Stimulated activated effector memory CD8-positive, alpha-beta T cell treated with anti-CD3 and anti-CD28 coated beads, Interleukin-12 subunit alpha, Interleukin-12 subunit beta, amount 100 ng/mL, for 72 hours (primary cell): ENCODE measurements at places on chromosomes 11 and 22.
A peak's percentile ranks its signal among the peaks of the same experiment; 100 is the strongest.

GRCh38 chr22:36583546-36583945 is 54.6 kb upstream of the EIF3D start:
- no peak for DNase-seq

GRCh38 chr11:11589437-11589836 is 32.4 kb downstream of the GALNT18 start:
- no peak for DNase-seq

DNA sequence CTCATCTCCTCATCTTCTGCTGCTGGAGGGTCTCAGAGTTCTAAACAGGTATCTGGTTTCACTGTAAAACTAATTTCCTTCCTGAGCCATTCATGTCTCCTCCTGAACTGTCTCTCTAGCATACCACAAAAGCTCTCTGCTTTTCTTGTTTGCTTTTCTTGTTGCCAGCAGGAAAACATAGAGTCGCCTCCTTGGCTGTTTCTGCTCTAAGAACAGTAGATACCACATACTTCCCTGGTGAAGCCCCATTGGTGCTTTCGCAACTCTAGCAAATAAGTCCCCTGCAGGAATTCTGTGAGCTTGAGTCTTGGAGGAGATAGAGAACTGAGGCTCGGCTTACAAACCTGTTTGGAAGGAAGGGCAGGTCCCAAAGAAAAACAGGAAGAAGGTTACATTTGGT is 7.0 kb downstream of the DIXDC1 start:
- no peak for DNase-seq

- DNase-seq, result no peak
Measured at GRCh38 chr22:23414727-23415489, 165.2 kb downstream of the IGLL1 start.

DNA sequence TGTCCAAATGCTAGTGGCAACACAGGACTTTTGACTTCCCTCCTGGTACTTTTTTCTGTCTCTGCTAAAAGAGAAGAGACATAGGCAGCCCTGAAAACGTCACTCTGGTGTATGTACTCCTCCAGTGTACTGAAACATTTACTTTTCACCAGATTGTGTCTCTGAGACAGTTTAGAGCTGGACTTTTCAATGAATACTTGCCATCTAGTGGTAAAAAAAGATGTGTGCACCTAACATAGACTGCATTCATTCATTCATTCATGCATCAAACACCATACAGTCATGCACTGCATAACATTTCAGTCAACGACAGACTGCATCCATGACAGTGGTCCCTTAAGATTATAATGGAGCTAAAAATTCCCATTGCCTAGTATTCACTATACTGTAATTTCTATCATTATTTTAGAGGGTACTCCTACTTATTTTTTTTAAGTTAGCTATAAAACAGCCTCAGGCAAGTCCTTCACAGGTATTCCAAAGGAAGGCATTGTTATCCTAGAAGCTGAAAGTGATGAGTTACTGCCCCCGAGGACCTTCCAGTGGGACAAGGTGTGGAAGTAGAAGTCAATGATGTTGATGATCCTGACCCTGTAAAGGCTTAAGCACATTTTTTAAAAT is 186.2 kb downstream of the SPON1 start:
- no peak for DNase-seq

GRCh38 chr11:123580557-123581275 is 73.7 kb downstream of the SCN3B start:
- peak; percentile 42 for DNase-seq

- no peak for DNase-seq
Measured at GRCh38 chr11:112795142-112795815, 165.9 kb upstream of the NCAM1 start.

DNA sequence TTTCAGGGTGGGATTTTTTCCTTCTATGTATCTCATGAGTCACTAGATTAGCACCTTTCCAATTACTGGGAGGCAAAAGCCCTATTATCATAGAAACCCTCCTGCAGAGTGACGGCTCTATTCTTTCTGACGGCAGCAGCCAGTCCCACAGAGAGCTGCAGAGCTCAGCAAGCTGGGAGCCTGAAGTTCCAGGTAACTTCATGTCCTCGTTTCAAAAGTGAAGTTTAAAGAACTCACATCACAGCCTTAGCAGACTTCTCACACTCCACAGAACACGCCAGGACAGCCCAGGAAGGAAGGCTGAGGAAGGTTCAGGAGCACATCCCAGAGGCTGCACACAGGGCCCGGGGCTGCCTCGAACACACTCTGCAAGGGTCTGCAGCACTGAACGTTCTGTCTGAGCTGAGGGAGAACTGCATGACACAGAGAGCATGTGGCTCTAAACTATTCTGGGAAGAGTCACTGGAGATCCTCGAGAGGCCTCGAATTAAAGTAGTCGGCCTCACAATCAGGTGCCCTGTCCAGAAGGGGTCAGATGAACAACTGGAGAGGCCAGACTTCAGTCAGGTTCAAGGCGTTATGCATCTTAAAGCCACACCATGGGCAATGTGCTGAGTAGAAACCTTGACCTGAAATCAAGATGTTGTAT is 104.2 kb upstream of the DRD2 start:
- DNase-seq, result no peak

DNA sequence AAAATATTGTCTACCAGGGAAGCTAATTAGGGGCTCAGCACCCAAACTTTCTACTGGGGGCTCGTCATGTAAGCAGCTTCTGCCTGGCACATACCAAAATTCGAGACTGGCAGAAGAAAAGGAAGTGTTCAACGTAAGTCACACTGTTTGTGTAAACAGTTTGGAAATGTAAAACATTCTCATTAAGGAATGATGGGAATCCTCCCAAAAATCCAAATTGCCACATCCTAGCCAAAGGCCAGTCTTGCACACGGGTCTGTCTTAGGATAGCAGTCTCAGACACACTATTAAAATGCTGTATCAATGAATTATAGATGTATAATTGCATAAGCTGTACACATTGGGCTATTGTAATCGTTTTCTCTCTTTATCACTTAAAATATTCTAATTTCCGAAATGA is 28.9 kb downstream of the CUL5 start:
- no peak for DNase-seq

GRCh38 chr11:27201454-27202302 is 161.1 kb downstream of the BBOX1 start:
- DNase-seq, result no peak

- DNase-seq, result no peak
Measured at GRCh38 chr11:6587360-6587953, 16.0 kb downstream of the RRP8 start.

- no peak for DNase-seq
Measured at GRCh38 chr22:35506259-35506570, 34.4 kb upstream of the RASD2 start.

DNA sequence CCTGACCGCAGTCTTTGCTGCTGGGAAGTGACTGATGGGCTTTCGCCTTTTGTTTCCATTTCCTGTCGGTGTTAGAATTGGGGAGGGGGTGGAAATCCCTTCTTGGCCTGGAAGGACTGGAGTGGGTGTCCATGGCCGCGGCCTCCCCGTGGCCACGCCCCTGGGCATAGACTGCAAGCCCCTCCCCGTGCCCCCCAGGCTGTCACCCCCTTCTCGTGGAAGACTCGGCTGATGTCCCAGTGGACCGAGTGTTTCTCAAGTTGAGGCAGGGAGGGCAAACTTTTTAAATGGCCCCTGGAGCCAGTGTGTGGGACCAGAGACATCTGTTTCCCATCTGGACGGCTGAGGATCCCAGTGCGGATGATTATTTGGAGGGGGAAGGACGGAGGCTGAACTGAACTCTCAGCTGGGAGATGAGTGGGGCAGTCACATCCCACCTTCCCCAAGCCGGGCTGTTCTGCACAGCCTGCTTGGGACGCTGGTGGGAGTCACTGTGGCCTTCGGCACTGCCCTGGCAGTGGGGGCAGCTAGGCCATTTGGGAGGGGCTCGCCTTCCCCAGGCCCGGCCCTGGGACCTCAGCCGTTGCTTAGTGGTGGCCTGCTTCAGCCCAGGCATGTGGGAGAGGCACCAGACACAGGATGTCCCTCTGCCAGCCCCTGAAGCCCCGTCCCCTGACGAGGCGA is 1.6 kb downstream of the CD81 start:
- DNase-seq, result no peak

DNA sequence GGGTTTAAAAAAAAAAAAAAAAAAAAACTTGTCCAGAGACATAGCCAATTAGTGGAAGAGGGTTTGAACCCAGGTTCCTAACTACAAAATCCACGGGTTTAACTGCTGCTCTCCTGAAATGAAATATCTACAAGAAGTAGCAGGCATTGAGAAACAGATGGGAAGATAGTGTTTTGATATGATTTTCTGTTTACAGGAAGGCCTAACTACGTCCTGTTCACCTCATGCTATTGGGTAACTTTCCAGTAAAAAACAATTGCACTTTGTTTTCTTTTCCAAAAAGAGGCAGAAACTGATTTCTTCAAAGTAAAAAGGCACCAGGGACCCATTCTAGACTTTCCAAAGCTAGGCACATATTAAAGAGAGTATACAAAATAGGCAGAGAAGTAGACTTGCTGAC is 5.9 kb upstream of the C11orf91 start:
- DNase-seq, result no peak

GRCh38 chr22:46008291-46008690 is 31.3 kb upstream of the WNT7B start:
- no peak for DNase-seq

DNA sequence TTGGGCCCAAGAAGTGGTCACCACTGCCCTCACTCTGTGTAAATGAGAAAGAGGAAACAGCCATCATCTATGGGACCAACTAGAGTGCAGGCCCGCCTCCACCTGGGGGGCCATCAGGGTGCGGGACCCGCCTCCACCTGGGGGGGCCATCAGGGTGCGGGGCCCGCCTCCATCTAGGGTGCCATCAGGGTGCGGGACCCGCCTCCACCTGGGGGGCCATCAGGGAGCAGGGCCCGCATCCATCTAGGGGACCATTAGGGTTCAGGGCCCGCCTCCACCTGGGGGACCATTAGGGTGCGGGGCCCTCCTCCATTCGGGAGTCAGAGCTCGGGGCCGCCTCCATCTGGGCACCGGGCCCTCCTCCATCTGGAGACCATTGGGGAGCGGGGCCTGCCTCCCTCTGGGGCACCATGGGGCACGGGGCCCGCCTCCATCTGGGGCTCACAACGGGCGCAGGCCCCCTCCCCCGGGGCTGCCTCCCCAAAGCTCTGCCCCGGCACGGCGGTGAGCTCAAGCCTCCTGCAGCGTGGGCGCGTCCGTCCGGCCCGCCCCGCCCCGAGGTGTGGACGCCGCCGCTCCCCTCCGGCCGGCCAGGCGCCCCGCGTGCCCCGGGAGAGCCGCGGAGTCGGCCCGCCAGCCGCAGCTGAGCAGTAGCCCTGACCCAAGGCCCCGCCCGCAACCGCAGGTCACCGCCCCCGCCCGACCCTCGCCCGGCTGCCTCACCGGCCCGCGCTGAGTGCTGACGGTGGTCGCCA is 512 bp downstream of the TOLLIP start:
- DNase-seq, result no peak

DNA sequence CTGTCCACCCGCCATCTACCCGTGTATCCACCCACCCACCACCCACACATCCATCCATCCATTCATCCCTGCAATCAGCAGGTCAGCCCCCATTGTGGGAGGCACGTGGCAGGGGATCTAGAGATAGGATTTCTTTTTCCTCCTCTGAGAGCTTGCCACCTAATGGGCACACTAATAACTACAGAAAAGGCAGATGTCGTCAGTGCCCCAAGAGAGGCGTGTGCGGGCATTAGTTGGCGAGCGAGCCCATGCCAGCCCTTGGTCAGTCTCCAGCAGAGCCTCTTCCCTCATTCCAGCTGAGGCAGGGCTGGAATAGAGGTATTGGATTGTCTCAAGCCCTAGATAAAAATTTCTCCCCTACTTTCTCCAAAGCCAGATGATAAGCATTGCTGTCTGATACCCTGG is 9.7 kb downstream of the USP2 start:
- DNase-seq, result no peak

DNA sequence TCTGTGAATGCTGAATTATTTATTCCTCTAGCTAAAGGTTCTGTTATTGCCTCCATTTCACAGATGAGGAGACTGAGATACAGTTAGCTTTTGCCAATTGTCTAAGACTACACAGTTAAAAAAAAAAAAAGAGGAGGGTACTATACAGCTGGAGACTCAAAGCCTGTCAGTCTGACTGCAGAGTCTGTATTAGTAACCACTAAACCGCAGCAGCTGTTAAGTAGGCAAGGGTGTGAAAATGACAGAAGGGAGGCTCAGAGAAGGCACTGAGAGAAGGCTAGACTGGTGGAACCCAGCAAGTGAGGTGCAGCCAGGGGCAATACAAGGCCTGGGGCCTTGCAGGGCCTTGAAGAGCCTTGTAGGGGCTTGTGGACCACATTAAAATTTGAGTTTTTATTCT is 181.2 kb downstream of the CSNK2A3 start:
- DNase-seq, result peak; percentile 51

GRCh38 chr11:126993599-126993998 is 7.0 kb downstream of the KIRREL3 start:
- DNase-seq, result no peak

DNA sequence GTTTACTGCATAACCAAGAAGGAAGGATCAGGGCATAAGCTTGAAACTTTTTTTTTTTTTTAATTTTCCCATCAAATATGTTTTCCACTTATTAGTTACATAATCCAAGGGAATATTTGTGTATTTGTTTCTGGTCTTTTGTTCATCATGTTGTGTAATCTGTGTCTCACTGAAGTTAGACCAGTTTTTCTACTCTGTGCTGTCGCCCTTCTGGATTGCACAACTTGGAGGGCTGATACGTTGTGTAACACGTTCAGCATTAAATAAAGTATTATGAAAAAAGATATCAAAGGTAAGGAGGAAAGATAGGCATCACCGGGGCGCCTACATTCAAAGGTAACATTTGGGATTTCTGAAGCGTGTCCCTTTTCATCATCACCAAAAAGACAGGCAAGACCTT is 3.3 kb upstream of the E2F8 start:
- DNase-seq, result no peak

DNA sequence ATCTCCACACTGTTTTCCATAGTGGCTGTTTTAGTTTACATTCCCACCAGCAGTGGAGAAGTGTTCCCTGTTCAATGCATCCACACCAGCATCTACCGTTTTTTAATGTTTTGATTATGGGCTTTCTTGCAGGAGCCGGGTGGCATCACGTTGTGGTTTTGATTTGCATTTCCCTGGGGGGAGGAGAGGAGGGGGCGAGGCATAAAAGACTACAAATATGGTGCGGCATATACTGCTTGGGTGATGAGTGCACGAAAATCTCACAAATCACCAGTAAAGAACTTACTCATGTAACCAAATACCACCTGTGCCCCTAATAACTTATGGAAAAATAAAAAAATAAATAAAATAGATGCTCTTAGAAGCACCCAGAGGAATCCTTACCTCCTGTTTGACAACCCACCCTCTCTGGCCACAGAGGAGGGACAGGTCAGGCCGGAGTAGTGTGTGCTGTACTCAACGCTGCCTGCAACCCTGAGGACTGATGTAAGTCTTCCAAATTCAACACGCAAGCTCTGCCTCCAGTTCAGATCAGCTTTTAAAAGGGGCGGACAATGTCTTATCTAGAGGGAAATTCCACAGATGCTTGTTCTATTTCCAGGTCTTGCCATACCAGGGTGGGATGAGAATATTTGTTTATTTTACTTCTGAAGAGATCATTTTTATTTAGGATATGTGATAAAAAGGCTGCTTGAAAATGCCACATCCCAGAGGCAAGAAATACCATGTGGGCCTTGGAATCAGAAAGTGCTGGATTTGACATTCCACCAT is 329.6 kb upstream of the B3GAT1 start:
- DNase-seq, result no peak

GRCh38 chr22:47654922-47655491 is 892.6 kb downstream of the TBC1D22A start:
- no peak for DNase-seq
